OCI-M1 (cell line): ENCODE measurements at places on chromosomes 7 and 10.

GRCh38 chr10:13712476-13712836 lies 125.7 kb downstream of the PRPF18 start:
- DNase-seq = no peak

DNA sequence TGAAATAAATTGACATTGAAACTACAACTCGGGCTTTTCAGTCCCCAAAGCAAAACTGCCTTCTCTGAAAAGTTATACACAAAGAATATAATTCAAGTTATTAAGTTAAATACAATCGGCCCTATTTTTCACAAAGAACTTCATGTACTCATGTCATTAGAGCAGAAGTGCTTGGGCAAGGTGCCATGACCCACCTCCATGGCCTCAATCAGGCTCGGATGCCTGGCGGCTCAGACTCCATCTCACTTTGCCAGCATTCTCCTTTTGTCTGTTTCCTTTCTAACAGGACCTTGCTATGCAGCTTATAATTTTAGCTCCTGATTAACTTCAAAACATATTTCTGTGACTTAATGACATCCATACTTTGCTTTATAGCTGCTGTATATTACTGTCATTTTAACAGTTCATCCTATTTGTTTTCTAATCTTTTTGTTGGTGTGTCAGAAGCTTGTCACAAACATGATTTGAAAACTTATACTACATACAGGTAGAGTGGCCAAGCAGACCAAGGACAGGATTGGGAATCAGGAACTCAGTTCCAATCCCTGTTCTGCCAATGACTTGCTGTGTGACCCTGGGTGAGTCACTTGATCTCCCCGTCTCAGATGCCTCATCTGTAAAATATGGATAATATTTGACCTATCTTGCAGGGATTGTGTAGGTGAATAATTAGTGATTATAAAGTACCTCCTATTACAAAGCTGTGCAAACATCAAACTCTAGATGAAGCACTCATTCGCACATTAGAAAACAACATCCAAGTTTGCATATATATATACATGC lies 60.8 kb upstream of the ITGA8 start:
- no peak for DNase-seq

- DNase-seq = peak; percentile 23
Measured at GRCh38 chr7:143289421-143289820, 1.3 kb downstream of the CASP2 start.

- DNase-seq = no peak
Measured at GRCh38 chr10:133109711-133110110, 22.0 kb downstream of the ADGRA1 start.

DNA sequence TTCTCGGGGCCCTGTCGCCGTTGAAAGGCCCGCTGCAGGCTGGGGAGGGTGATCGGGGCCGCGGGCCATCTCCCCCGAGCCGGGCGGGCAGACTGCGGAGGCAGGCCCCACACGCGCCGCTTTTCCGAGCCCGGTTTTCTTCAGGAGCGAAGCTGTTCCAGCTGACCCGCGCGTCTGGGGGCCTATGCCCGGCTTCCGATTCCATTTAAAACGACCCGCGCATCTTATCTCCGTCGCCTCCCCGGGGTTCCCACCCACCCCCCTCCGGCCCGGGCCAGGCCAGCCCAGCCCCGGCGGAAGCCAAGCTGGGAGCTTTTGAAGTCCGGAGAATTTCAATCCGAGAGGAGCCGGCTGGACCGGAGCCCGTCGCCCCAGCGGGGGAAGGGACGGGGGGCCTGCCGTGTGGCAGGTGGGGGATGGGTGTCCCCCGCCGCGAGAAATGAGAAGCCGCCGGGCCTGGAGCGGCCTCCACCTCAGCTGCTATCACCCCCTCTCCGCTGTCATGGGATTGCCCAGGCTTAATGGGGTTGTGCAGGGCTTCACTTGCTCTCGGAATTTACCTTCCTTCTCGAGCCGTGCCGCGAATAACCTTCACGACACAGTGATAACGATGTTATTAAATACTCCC lies 3.1 kb upstream of the EVX1 start:
- no peak for DNase-seq

- no peak for DNase-seq
Measured at GRCh38 chr10:133379152-133379800, at the start of gene PAOX. TSS of gene PAOX (plus strand) at chr10:133379262. CDS start at chr10:133379317, 55 bp downstream.

DNA sequence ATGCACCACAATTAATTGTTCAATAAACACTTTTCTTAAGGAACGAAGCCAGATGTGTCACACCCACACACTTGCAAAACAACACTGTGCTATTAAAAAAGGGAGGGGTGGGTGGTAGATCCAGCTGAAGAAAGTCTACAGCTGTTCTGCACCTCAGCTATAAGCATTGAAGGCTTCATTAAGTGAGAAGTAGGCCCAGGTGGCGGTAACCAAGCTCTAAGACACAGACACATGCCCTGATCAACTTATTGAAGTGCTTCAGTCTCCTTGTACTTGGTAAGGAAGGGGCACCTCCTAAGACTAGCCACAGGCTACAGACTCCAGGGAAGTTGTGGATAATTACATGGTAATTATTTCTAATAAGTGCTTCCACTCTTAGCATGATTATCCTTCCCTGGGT lies 4.5 kb upstream of the CPVL start:
- DNase-seq = no peak

GRCh38 chr10:35640951-35641675 lies 983 bp downstream of the FZD8 start:
- DNase-seq = no peak

- DNase-seq = peak; percentile 3
Measured at GRCh38 chr7:2750004-2750407, 62.0 kb downstream of the AMZ1 start.

DNA sequence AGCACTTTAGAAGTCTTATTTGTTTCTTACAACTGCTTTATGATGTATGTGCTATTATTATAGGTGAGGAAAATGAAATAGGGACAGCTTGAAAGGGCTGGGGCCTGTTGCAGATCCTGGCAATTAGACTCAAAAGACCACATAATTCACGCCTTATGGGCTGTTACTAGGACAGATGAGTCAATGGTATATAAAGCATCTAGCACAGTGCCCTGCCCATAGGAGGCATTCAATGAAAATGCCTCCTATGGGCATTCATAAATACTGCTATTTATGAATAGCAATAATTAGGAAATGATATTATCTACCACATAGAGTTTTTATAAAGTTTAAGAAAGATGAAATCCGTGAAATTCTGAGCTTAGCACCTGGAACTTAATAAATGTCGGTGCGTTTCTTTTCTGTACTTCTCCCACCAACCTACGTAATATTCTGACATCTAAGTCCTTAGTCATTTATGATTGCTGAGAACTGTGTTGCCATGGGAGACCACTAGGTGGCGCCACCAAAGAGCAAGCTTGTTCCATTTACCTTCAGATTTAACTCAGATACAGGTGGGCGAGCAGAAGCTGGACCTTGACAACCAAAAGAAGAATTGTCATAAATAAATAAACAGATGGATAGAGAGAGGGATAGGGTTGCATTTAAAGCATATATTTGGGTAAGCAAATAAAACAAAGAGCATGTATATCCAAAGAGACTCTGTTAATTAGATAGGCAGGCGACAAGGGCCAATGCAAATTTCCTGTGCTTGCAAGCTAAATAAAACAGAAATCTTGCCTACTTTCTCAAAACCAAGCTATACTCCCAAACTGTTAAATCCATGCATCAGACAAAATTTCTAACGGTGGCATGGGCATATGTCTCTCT lies 699.9 kb downstream of the INHBA start:
- DNase-seq = peak; percentile 44

GRCh38 chr7:129612112-129613015 lies 844 bp downstream of the NRF1 start:
- DNase-seq = peak; percentile 47

GRCh38 chr10:4780782-4781181 lies 45.2 kb upstream of the AKR1E2 start:
- DNase-seq = no peak

DNA sequence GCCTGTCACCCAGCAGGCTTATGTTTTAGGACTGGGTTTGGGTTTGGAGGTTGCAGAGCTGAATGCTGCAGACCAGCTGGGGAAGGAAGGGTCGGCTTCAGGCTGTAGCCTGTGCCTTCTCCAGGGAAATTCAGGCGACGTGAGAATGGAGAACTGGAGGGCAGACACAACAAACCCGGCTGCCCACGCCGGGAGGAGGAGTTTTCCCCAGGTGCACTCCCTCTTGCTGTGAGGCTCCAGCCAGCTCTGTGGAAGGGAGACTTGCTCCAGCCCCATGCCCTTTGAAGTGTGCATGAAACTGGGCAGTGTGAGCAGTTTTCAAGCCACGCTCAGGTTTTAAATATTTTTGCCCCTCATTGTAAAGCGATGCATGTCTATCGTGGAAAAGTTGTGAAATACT lies 279.1 kb downstream of the CCSER2 start:
- DNase-seq = no peak

DNA sequence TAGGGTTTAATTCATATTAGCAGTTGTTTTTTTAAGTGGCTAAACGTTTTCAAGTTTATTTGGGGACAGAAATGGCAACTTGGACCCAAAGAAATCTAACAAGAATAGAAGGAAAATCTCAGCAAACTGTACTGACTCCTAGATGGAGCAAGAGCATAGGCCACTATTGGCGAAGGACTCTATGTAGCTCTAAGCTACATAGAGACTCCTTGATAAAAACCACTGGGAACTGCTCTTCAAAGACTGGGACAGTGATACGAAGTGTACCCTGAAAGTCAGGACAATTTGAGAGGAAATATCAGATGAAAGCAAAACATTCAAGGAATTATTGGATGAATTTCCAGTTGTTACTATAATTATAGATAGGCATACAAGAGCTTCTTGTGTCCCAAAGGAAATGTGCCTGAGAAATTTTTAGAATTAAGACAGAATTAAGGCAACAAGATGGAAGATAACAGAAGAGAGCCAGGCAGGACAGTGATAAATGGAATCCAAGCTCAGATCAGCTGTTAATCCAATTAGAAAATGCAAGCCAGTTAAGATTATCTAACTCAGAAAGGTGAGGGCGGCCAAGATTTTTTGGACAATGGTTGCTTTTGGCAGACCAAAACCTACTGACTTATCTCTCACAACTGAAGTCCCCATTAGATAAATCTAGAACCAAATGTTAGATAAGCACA lies 103.7 kb upstream of the IFRD1 start:
- no peak for DNase-seq

GRCh38 chr10:1635340-1635739 lies 102.0 kb downstream of the ADARB2 start:
- no peak for DNase-seq

- no peak for DNase-seq
Measured at GRCh38 chr10:62614389-62615157, 189.9 kb upstream of the ADO start.

GRCh38 chr10:4337563-4337962 lies 488.4 kb upstream of the AKR1E2 start:
- no peak for DNase-seq

DNA sequence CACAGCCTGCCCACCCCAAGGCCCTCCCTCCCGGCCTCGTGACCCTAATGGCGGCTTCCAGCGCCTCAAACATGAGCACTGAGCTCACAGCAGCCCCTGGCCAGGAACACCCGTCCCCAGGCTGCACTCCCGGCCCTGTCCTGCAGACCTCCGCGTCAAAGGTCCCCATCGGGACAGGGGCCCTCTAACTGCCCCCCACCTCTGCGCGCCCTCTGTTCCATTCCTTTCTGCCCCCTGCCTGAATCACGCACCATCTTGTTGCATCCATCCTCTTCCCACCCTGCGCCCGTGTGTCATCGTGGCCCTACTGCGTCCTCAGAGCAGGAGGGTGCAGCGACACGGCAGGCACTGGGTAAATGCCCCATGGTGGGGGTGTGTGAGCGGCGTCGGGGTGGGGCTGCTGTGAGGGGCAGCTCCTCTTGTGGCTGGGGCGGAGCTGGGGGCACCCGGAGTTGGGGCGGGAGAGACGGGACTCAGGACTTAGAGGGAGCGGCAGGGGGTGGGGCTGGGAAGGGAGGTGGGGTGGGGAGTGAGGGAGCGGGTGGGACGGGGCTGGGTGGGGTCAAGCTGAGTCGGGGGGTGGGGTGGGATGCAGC lies 13.4 kb downstream of the SLC29A4 start:
- no peak for DNase-seq

DNA sequence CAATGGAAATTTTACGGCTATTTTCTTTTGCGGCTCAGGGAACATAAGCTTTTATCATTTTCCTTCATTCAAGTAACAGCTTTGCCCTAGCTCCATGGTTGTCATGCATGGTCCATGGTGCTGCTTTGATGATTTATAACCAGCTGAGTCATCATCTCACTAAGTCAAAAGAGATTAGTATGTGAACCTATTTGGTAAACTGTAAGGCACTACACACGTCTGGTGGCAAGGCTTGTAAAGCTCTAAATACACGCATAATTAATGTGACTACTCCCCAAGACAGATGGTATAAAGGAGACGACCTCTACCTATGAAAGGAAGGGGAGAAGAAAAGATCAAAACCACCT lies 340.2 kb downstream of the KCNMA1 start:
- no peak for DNase-seq

DNA sequence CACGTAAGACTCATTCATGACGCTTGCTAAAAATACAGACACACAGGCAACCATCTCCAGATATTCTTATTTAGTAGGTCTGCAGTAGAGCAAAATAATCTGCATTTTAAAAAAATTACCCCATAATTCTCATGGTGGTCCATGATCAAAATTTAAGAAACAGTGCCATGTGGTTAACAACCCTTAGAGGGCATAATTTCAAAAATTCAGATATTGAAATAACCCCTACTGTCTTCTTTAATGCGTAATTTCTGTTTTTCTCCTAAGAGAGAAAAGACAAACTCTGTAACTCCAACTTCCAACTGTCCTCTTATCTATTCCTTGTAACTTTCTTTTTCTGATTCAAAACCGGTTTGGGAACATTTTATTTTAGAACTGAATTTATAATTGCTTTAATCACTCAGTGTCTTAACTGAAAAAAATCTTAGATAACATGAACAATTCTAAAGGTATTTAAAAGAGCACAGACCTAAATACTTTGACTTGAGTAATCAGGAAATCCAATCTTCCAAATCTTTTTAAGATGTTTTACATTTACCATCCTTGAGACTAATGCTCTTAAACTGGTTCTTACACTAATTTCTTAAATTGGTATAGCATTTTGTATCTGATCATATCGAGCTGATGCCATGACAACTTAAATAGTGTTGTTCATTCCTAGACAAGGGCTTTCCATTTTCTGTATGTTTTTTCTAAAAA lies 148.0 kb downstream of the GALNT11 start:
- DNase-seq = no peak

- no peak for DNase-seq
Measured at GRCh38 chr10:100528123-100528886, 1.4 kb downstream of the NDUFB8 start.

DNA sequence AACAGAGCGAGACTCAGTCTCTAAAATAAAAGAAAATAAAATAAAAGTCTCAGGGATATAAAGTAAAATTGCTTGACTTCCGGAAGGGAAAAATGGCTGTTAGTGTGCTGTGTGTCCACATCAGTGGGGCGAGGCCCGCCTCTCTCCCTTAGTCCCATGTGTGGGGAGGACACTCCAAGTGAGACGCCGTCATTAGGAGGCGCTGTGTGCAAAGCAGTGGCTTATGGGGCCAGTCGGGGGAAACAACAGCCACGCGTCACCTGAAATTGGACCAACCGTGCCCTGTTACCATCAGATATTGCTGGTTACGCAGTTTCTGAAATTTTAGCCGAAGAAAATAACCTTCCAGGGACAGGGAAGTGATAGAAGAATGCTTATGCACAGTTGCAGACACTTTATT lies 15.8 kb downstream of the SFXN4 start:
- no peak for DNase-seq

- no peak for DNase-seq
Measured at GRCh38 chr10:72328829-72329204, 25.9 kb downstream of the DNAJB12 start.
